Stimulated activated CD4-positive, alpha-beta T cell treated with anti-CD3 and anti-CD28 coated beads, Interleukin-15, amount 100 ng/mL, for 1 hour (primary cell): ENCODE measurements at places on chromosomes 4 and X.

- DNase-seq, result no peak
Measured at GRCh38 chrX:41308884-41309647, 24.9 kb upstream of the DDX3X start.

DNA sequence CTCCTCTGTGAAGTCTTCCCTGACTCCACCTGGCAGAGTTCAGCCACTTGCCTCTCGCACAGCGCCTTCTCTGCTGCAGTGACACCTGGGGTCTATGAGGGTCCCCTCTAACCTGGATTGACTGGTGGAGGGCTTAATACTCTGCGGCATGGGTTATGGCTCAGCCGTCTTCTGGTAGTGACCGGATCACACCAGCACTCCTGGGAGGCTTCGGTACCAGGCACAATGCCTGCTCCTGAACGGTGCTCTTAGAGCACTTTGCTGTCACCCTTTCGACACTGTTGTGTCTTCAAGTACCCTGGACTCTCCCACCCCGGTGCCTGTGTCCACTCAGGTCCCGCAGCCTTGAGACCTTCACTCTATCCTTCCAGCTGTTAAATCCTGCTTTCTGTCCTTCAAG is 50.0 kb downstream of the C4orf50 start:
- no peak for DNase-seq

- no peak for DNase-seq
Measured at GRCh38 chr4:170247596-170247995, 157.8 kb upstream of the AADAT start.

DNA sequence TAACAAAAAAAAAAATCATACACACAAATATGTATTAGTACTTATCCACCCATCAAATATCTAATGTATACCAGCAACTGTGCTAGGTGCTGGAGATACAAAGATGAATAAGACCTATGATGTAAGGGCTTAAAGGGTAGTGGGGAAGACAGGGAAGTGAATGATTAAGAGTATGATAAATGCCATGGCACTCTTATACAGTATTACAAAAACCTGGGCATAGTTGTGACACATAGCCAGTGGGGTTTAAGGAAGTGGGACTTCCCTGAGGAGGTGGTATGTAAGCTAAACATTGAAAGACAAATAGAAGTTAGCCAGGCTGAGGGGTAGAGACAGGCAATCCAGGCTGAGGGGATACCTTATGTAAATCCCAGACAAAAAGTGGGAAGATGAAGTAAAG is 23.5 kb downstream of the CHM start:
- DNase-seq, result no peak

GRCh38 chr4:10226756-10227155 is 110.2 kb upstream of the WDR1 start:
- DNase-seq, result no peak

GRCh38 chr4:106898621-106899230 is 137.4 kb downstream of the DKK2 start:
- no peak for DNase-seq

DNA sequence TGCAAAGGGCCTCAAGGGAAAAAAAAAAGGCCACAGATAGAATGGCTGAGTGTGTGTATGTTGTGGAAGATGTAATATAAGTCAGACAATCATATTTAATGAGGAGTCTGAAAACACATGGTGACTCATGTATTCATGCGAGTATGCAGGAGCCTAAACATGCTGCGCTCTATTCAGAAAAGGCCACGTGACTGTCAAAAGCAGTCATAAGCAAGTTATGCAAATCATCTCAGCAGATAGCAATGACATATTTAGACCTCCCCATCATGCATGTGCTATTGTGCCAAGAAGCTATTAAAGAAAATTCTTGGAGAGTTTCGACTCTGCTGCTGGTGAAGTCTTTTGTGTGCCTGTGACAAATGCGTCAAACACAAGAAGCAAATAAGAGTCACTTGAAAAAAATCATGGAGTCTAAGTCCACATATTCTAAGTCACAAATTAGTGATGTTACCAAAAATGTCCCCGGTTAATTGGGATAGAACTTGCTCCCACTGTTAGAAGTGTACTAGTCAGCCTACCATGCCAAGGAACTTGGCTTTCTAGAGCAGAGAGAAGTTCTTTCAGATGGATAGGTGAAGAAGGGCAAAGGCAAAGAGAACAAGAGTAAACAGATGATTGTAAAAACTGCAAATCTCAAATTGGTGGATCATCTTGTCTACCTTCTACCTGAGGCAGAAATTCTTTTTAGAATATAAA is 5.0 kb downstream of the LNX1 start:
- DNase-seq, result no peak

GRCh38 chrX:91122151-91122694 is 312.4 kb upstream of the PABPC5 start:
- DNase-seq, result no peak

- no peak for DNase-seq
Measured at GRCh38 chr4:137421796-137422195, 110.5 kb downstream of the PCDH18 start.

DNA sequence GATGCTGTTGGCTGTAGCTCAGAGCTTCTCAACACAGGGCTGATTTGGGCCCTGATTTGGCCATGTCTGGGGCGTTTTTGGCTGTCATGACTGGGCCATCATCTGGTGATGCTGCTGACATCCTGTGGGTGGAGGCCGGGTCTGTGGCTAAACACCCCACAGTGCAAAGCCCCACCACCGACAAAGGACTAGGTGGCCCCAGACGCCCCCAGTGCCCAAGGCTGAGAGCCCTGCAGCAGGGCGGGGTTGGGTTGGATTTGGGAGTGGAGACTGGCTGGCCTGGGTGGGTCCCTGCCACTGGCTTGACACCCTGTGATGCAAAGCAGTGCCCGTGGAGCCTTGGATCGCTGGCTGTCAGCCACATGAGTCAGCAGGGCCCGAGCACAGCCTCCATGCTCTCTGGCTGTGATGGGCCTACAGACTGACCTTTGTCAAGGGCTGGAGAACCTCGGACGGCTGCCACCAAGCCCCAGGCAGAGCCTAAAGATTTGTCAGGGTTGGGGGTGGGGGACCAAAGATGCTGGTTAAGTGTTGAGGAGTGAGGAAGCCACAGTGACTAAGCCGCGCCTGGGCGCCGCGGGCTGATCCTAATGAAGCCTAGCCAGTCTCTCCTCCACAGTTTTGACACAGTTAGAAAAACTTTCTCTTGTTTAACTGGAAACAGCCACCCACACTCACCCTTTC is 28.3 kb downstream of the CYTL1 start:
- no peak for DNase-seq

GRCh38 chr4:128682942-128683666 is 126.4 kb upstream of the JADE1 start:
- DNase-seq, result no peak

DNA sequence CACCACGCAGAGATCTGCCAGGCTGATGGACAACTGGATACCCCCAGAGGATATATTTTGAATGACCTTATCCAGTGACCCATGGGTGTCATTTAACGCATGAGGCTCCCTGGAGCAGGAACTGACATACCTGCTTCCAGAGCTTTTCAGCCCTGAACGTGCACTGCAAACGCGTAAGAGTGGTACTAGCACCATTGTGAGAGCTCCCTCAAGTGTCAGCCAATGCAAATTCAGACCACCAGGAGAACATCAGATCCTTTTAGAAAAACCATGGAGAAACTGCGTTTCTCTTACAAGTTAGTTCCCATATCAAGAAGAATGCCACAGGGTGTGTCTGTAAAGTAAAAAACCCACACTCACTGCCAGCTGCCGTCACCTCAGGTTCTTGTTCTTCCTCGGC is 7.3 kb downstream of the TREX2 start:
- no peak for DNase-seq

- DNase-seq, result no peak
Measured at GRCh38 chr4:159013692-159014091, 89.2 kb upstream of the RAPGEF2 start.

GRCh38 chrX:12563121-12563520 is 228.1 kb upstream of the PRPS2 start:
- DNase-seq, result no peak

- no peak for DNase-seq
Measured at GRCh38 chrX:128759745-128760144, 707.5 kb upstream of the ACTRT1 start.

- no peak for DNase-seq
Measured at GRCh38 chr4:181757910-181758660, 485.1 kb upstream of the TENM3 start.

GRCh38 chr4:69843932-69844331 is 16.0 kb downstream of the SULT1E1 start:
- DNase-seq, result no peak

DNA sequence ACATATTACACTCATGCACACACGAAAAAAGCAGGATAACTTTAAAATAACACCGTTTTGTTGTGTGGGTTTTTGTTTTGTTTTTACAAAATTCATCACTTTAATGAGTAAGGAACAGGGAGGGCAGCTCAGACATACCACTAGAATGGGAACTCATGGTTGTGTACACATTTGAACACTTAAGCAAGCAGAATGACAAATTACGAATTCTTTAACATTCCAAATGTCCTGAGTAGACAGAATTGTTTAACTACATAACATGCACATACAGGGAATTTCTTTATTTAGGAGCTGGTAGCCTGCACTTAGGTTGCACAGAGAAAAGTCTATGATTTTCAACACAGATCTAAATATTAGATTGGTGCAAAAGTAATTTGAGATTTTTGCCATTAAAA is 96.4 kb downstream of the ATP8A1 start:
- DNase-seq, result no peak

- DNase-seq, result no peak
Measured at GRCh38 chrX:103565752-103566151, 19.6 kb upstream of the TCEAL4 start.

GRCh38 chrX:3532581-3533085 is 180.8 kb downstream of the PRKX start:
- DNase-seq, result no peak

GRCh38 chrX:38375891-38376290 is 23.5 kb downstream of the OTC start:
- no peak for DNase-seq

DNA sequence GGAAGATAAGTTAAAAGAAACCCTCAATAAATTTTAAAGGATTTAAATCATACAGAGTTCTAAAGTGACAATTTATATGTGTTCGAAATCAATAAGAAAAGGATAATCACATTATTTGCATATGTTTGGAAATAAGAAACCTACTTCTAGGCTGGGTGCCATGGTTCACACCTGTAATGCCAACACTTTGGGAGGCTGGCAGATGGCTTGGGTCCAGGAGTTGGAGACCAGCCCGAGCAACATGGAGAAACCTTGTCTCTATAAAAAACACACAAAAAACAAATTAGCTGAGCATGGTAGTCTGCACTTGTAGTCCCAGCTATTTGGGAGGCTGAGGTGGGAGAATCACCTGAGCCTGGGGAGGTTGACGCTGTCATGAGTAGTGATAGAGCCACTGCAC is 8.1 kb upstream of the SAP30 start:
- no peak for DNase-seq

GRCh38 chr4:81802285-81802846 is 330.7 kb upstream of the RASGEF1B start:
- DNase-seq, result no peak

DNA sequence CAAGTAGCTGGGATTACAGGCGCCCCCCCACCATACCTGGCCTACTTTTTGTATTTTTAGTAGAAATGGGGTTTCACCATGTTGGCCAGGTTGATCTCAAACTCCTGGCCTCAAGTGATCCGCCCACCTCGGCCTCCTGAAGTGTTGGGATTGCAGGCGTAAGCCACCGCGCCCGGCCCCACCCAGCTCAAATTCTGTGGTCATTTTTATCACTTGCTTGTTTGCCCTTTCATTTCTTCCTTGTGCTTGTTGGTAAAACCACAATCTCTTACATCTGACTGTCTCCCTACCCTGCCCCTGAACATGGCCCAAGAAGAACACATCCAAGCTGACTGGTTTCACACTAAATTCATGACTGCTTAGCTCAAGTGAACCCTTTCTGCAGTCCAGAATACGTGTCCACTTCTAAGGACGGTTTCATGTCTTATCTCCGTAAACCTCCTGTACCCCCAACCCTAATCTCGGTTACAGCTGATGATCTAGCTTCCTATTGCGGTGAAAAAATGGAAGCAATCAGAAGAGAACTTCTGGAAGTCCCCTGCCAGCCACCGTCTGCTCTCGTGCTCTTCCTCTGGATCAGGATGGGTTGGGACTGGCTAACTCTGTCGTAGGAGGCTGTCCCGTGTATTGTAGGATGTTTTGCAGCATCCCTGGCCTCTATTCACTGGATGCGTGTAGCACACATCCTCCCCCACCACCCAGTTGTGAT is 5.4 kb upstream of the RS1 start:
- no peak for DNase-seq

DNA sequence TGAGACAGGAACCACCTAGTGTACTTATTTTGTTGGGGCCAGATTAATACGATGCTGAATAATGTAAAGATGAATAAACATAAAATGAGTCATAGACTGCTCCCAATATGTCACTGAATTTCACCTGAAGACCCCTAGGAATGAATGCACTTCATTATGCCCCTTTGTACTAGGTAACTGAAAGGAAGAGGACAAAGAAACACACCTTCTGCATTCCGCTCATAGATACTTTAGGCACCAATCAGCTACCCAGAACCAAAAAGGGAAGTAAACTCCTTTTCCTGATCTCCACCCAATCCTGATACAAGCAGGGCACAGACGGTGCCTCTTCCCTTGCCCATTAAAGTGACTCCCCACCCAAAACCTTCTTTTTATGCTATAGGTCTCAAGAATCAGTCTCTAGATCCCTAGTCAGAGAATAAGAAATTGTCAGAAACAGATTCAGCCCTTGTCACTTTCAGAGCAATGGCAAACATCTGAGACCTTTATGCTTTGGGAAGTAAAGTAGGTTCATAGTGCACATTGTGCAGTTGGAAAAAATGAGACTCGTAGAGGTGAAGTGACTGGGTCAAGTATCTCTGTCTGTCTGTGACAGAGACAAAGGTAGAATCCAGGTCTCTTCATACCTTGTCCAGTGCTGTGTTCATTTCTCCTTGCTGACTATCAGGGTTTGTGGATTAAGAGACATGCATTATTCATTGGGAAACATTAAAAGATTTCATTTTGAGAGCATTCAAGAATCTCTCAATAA is 2.3 kb downstream of the GPR174 start:
- no peak for DNase-seq

GRCh38 chrX:23668335-23668734 is 1.0 kb downstream of the PRDX4 start:
- no peak for DNase-seq
